ENCODE measurements at places on chromosomes 7 and 10. TPM values are rescaled to one million over a fixed set of nuclear protein-coding genes. Genes with fewer than 3 reads are reported as not detected.

GRCh38 chr7:138316421-138317043 lies 143.5 kb upstream of the TRIM24 start:
- no peak for DNase-seq
- no peaks in the 10 kb centered on the region for H3K36me3 ChIP-seq
- no peak overlapping the region for H3K27ac ChIP-seq
- H3K27me3 ChIP-seq = no peaks in the 10 kb centered on the region
- no peak overlapping the region for H3K4me3 ChIP-seq

The IL15RA gene
- total RNA-seq = not detected

The FOXK1 gene
- 41.7 TPM for total RNA-seq

DNA sequence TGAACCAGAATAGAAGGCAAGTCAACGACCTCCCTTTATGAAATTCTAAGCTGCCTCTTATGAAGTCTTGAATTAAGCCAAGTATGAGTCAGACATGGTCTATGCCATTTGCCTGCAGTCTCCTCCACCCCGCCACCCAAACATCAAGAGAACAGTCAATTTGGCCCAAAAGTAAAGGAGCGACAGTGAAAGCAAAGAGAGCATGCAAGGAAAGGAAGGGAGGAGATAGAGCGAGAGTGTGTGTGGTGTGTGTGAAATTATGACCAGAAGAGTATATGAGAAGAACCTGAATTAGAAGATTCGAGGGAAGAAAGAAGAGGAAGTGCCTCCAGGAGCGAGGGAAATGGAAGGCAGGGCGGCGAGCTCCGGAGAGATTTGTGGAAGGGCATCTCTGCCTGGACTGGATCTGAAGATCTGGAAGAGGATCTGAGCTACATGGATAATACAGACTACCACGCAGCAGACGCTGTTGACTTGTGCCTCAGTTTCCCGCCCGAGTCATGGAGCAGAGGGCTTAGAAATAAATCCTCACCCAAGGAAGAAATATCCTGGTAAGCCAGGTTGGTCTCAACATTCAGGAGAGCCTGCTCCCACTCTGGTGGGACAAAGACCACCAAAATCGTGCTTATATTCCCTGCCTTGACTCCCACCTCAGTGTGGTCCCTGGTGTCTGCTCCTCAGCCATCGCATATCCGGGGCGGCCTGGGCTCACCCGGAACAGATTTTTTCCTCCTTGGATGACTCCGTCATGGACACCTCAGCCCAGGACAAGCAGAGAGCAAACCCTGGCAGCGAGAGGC lies 459 bp downstream of the ZDHHC6 start:
- peaks cover 6% of the 10 kb centered on the region for H3K4me1 ChIP-seq
- no peak for DNase-seq
- peak overlapping the region; percentile 89 for H3K27ac ChIP-seq
- H3K4me3 ChIP-seq = peak overlapping the region; percentile 97
- H3K36me3 ChIP-seq = no peaks in the 10 kb centered on the region

DNA sequence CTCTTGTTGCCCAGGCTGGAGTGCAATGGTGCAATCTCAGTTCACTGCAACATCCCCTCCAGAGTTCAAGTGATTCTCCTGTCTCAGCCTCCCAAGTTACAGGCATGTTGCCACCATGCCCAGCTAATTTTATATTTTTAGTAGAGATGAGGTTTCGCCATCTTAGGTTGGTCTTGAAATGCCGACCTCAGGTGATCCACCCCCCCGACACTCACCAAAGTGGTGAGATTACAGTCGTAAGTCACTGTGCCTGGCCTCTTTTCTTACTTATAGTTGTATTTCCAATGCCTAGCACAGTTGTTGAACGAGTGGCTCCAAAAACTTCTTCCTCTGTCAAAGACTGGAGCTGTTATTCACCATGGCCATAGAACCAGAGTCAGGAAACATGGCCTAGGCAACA lies 6.7 kb downstream of the RNF216 start:
- DNase-seq = no peak
- H3K27ac ChIP-seq = no peak overlapping the region
- no peaks in the 10 kb centered on the region for H3K4me1 ChIP-seq

- no peak for DNase-seq
- no peaks in the 10 kb centered on the region for H3K36me3 ChIP-seq
- no peaks in the 10 kb centered on the region for H3K4me1 ChIP-seq
- H3K27ac ChIP-seq = no peak overlapping the region
- H3K27me3 ChIP-seq = peaks cover 3% of the 10 kb centered on the region
These were observed 154.1 kb upstream of the PDE1C start for GRCh38 chr7:32224276-32224675.

DNA sequence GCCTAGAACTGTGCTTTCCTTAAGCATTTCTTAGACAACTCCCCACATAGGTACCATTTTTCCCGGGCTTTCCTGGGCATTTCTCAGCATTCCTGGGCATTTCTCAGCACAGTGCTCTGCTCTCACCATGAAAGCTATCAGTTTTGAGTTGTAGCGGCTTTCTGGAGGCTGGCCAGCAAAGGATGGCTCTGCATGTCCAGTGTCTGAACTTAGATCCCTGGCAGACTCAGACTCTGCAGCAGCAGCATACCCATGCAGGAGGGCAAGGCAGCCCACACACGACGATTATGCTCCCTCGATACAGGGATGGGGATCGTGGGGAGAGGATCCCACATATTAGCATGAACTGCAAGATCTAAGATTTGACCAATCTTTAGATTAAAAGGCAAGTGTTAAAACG lies 248.9 kb upstream of the MKI67 start:
- DNase-seq = no peak
- H3K36me3 ChIP-seq = no peaks in the 10 kb centered on the region
- H3K4me1 ChIP-seq = no peaks in the 10 kb centered on the region
- no peak overlapping the region for H3K4me3 ChIP-seq
- peaks cover 2% of the 10 kb centered on the region for H3K27me3 ChIP-seq
- no peak overlapping the region for H3K27ac ChIP-seq

The POLL gene
- total RNA-seq = 33.4 TPM

GRCh38 chr10:79336276-79336675 lies 11.0 kb upstream of the PPIF start:
- DNase-seq = no peak
- H3K27me3 ChIP-seq = peaks cover 5% of the 10 kb centered on the region
- peaks cover 7% of the 10 kb centered on the region for H3K4me1 ChIP-seq
- no peaks in the 10 kb centered on the region for H3K36me3 ChIP-seq
- peak overlapping the region; percentile 17 for H3K27ac ChIP-seq

The CHRM2 gene
- not detected for total RNA-seq

DNA sequence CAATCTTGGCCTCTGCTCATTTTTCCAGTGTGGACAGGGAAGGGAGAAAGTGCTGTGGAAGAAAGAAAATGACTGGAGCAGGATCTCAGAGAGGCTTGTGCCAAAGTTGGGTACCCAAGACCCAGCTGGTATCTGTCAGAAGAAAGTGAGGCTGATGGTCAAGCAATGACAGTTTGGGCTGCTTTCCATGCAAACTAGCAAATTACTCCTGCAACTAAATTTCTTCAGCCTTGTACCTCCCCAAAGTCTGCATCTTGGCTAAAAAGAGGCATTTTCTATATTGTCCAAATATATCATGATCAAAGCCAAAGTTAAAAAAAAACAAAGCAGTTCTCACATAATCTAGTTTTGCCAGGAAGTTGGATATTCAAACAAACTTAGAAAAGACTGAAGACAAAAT lies 208.5 kb upstream of the FRMD4A start:
- no peak overlapping the region for H3K4me3 ChIP-seq

Data from glutamatergic neuron (in vitro differentiated cells).